ENCODE measurements at places on chromosomes 11 and 22.
A peak's percentile ranks its signal among the peaks of the same experiment; 100 is the strongest.

DNA sequence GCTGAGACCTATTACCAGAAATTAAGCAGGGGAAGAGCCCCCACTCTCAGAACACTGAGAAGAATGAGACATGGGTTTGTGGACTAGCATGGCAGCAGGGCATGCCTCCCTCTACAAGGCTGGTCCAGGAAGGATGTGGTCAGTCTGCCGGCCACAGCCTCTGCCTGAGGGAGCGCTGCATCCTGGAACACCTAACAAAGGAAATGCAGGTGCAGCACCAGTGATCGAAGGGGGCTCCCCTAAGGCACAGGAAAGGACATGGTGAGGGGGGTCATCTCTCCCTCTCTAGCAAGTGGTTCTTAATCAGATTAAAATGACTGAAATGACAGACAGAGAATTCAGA lies 40.6 kb upstream of the ARL14EP start:
- DNase-seq: no peak

GRCh38 chr11:122146475-122146874 lies 30.5 kb upstream of the BLID start:
- no peak for DNase-seq

DNA sequence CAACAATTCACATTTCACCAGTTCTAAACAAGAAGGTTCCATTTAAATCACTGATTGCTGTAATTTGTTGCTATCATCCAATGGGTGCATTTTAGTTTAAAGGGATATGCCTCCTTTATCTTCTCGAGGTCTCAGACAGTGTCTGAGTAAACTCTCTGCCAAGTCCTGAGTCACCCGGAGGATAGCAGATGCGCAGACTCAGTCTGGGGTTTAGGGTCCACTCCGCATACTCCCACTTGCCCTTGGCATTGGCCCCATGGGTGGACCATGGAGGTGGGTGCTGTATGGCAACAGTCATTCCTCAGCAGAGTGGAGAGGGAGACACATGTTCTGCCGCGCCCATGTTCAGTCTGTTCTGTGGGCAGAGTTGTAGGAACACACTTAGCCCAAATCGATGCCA lies 65.4 kb upstream of the CRTAM start:
- DNase-seq: no peak

DNA sequence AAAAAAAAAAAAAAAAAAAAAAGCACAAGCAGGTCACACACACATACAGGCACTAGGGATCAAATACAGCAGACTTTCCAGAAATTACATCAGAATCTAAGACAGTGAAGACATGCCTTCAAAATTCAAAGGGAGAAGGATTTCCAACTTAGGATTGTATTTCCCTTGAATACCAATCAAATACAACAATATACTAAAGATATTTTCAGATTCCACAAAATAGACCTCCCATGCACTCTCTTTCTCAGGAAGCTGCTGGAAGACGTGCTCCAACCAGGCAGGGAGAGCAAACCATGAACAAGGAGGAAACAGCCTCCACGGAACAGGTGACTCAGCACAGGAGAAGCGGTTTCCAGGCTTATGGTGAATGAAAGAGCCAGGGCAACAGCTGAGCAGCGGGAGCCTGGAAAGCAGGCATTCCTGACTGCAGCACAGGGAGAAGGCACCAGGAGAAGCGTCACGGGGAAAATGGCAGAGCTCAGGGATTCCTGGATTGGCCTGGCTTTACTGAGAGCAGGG lies 32.0 kb downstream of the TMEM184B start:
- DNase-seq: no peak

- DNase-seq: peak; percentile 51
These were observed 18.6 kb downstream of the TSKU start for GRCh38 chr11:76801736-76802135.

- DNase-seq: no peak
These were observed 26.6 kb downstream of the NF2 start for GRCh38 chr22:29629903-29630516.

- DNase-seq: no peak
These were observed 14.5 kb downstream of the CTNND1 start for GRCh38 chr11:57776031-57776521.

DNA sequence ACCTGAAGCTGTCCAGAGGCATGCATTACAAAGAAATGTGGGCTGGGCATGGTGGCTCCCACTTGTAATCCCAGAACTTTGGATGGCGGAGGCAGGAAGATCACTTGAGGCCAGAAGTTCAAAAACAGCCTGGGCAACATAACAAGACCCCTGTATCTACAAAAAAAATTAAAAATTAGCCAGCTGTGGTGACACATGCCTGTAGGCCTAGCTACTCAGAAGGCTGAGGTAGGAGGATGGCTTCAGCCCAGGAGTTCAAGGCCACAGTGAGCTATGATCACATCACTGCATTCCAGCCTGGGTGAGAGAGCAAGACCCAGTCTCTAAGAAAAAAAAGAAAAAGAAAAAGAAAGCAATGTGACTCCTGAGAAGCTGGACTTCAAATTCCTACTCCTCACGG lies 138.5 kb upstream of the HSD17B12 start:
- DNase-seq: no peak

All from HuH-7 (cell line).